ENCODE measurements at places on chromosomes 4 and X.

DNA sequence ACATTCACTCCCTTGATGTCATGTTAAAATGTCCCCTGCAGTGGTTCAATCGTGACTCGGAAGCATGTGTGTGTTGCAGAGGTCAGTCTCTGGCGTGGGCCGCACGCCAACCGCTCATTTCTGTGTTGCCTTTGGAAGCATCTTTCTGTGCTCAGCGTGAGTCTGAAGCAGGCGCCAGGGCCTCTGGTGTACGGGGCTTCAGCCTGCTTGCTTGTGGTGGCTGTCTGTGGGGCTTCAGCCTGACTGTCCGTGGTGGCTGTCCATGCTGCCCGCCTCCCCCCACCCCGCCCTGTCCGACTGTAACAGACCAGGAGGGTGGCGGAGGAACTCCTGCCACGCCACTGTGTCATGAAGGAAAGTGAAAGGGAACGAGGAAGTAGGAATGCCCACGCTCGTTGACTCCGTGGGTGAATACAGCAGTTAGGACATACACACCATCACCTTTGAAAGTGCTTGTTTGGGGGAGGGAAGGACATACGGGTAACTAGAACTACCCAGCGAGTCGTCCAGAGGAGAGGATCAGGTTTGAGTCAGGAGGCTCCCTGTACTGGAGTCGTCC lies 14.7 kb upstream of the CLCN4 start:
- no peak for DNase-seq

- no peak for DNase-seq
Observed at GRCh38 chr4:16021804-16022560, 59.0 kb upstream of the FGFBP2 start.

DNA sequence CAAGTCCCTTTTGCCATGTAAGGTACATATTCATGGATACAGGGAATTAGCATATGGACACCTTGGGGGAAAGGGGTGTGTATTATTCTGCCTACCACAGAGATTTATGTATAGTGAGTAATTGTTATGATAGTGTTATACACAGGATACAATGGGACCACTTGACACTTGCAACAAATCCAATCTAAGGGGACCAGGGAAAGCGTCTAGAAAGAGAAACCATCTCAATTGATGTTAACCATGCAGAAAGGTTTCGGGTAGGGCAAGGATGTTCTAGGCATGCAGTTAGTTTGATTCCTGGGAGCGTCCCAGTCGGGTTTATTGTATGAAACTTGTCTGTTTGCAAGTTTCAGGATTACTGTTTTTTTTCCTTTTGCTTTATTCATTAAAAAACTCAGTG lies 34.2 kb downstream of the MMRN1 start:
- DNase-seq: no peak

DNA sequence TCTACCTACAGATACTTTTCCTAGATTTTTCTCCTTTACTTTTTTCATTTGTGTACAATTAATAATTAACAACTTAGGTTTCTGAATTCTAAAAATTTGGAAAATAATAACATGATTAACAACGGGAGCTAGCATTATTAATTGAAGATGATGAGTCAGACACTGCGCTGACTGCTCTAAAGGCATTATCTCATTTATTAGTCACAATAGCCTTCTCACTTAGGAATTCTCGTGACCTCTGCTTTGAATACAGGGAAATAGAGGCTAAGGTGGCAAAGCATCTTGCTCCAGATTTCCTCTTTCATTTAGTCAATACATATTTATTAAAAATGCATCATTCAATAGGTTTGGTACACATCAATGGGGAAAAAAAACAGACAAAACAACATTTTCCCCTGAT lies 441.3 kb downstream of the PCDH18 start:
- DNase-seq: no peak

GRCh38 chr4:120403296-120403695 lies 336.6 kb upstream of the MAD2L1 start:
- no peak for DNase-seq

GRCh38 chr4:97720869-97721432 lies 422.3 kb downstream of the STPG2 start:
- DNase-seq: no peak

- no peak for DNase-seq
Observed at GRCh38 chrX:65572971-65573370, 38.4 kb upstream of the LAS1L start.

Measured in CD4-positive, alpha-beta T cell (primary cell).